ENCODE measurements at places on chromosomes 7 and 10. TPM values are rescaled to one million over a fixed set of nuclear protein-coding genes. Genes with fewer than 3 reads are reported as not detected.

The IQCE gene
- total RNA-seq, result 12.5 TPM

The TRPV5 gene
- not detected for total RNA-seq

The PPP1R17 gene
- total RNA-seq, result not detected

The ZNF804B gene
- not detected for total RNA-seq

The SPDYE2B gene
- not detected for total RNA-seq

The GNGT1 gene
- not detected for total RNA-seq

The CYP26C1 gene
- total RNA-seq, result 0.32 TPM

The TMUB1 gene
- total RNA-seq, result 40.6 TPM

The NEBL gene
- total RNA-seq, result 0.13 TPM

The OR2A12 gene
- total RNA-seq, result not detected

The CALN1 gene
- 0.17 TPM for total RNA-seq

The HYAL4 gene
- not detected for total RNA-seq

The SGPL1 gene
- 30.6 TPM for total RNA-seq

The LRRC18 gene
- total RNA-seq, result not detected

The MRC1 gene
- total RNA-seq, result not detected

The LLCFC1 gene
- not detected for total RNA-seq

The GIMAP2 gene
- 122 TPM for total RNA-seq

The TFPI2 gene
- not detected for total RNA-seq

The PRPS1L1 gene
- not detected for total RNA-seq

The GPR141 gene
- not detected for total RNA-seq

The HOXA7 gene
- not detected for total RNA-seq

Measured in naive thymus-derived CD4-positive, alpha-beta T cell (primary cell).